ENCODE measurements at places on chromosomes 12 and 14.

DNA sequence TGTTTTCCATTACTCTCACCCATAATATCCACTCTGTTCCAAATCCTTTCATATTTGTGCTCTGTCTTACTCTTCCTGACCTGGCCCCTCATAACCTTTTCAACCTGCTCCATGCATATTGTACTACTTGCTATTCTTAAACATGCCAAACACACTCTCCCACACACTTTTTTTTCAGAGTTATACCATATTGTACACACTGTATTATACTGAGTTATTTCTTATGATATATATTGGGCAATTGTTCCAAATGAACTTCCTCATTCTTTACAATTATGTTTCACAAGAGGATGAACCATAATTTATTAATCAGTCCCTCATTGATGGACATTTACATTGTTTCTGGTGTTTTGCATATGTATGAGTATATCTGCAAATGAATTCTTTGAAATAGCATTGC is 18.5 kb downstream of the ATL1 start:
- no peak for DNase-seq

DNA sequence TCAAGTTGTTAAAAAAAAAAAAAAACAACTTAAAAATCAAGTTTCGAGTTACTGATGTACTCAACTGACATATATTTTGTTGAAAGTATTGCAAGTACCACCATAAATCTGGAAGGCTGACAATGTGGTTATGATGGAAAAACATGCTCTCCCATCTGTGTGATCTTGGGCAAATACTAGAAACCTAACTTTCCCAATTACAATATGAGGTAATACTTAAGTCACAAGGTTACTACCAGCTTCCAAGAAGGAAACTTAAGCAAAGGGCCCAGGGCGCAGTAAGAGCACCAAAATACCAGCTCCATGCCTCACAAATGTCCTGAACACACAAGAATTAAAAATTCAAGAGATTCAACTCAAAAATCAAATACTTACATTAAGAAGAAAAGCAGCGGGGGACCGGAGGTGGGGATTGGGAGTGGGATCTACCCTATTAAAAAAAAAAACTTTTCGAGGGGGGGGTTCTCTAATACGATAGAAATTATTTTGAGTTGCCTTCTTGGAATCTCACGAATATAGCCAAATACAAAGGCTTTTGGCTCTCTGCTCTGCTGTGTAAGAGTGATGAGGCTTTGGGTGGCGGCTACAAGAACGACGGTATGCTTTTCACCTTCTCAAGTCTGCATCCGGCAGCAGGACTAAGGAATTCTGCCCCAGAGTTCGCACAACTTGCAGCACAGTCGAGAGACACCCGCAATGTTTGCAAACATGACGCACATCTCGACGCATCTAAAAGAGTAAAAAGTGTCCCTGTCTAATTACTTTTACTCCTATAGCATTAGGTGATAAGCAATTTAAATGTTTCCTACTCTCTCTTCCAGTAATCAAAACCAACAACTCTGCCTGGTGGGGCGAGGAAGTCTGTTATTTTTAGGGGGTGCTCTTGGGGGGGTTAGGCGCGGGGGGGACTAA is 1.1 kb downstream of the SAV1 start:
- no peak for DNase-seq

GRCh38 chr14:95340201-95340697 is 20.5 kb upstream of the CLMN start:
- no peak for DNase-seq

DNA sequence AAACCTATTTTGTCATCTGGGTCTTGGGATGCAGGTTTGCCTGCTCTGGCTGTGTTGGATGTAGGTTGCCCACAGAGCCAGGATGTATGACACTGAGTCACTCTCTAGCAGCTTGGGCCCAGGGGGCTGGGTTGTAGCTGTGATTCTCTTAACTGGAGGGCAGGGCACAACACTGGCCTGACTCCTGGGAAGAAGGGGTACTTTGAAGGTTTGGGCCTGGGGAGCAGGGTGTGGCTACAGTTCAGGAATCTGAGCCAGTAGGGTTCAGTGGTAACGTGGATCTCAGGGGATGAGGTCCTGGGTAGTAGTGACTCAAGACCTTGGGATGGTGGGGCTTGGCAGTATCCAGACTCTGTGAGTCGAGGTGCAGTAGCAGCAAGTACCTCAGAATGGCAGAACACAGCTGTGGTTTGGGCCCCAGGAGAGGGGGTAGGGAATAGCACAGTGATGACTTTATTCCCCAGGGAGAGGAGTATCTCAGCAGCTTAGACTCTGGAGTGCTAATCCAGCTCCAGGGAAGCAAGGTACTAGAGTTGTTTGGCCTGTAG is 25.7 kb downstream of the TBC1D15 start:
- DNase-seq, result peak; percentile 7

- no peak for DNase-seq
Observed at GRCh38 chr14:93490001-93490400, 59.3 kb downstream of the UNC79 start.

GRCh38 chr12:120791669-120792176 is 66.1 kb downstream of the ACADS start:
- DNase-seq, result no peak

GRCh38 chr14:67461341-67461985 is 27.1 kb downstream of the TMEM229B start:
- DNase-seq, result peak; percentile 54

GRCh38 chr14:34348592-34348991 is 113.4 kb downstream of the SPTSSA start:
- no peak for DNase-seq

- no peak for DNase-seq
Observed at GRCh38 chr14:53934778-53935414, 21.7 kb downstream of the BMP4 start.

DNA sequence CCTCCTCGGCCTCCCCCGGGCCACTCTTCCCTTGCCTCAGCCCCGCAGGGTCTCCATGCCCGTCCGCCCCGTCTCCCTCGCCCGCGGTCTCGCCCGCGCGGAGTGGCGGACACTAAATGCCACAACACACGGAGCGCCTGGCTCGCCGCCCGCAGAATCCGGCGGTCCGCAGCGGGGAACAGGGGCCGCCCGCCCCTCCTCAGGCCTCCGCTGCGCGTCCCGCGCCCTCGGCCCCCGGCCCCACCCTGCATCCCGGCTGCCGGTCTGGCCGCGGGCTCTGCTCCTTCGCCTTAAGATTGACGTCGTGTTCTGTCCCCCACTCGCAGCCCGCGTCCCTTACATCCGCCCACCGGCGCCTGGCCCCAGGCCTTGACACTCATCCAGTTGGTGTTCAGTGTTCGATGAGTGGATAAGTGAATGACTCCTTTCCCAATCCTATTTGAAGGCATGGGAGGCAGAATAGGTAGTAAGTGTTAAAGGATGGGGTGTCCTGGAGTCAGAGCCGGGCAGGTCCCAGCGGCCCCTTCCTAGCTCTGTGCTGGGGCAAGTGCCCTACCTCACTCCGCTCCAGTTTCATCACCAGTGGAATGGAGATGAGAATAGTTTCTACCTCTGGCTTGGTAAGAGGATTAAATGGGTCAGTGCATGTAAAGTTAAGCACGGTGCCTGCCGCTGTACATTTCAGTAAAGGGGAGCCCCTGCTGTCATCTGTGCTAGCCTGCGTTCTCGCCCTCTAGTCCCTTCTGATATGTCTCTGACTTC is 622 bp downstream of the TECPR2 start:
- peak; percentile 8 for DNase-seq

GRCh38 chr12:96227365-96228106 is 33.4 kb downstream of the ELK3 start:
- no peak for DNase-seq

GRCh38 chr12:22353615-22354325 is 19.3 kb upstream of the ST8SIA1 start:
- DNase-seq, result no peak

GRCh38 chr12:108141600-108142130 is 12.6 kb downstream of the WSCD2 start:
- no peak for DNase-seq

DNA sequence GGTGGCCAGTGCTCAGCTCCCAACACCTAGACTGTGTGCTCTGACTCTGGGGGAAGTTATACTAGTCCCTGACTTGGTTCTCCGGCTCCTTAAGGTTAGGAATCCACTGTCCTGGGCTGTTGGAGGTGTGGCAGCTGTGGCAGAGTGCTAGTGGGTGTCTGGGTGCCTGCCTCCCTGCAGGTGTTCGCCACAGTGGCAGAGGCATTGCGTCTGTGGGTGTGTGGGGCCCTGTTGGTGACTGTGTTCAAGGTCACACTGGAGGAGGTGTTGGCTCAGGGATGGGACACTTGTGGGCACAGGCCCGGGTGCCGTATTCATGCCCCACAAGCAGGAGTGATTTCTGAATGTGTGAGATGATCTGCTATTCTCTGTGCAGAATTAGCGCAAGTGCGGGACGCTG is 467.4 kb downstream of the TMEM121 start:
- DNase-seq, result no peak

DNA sequence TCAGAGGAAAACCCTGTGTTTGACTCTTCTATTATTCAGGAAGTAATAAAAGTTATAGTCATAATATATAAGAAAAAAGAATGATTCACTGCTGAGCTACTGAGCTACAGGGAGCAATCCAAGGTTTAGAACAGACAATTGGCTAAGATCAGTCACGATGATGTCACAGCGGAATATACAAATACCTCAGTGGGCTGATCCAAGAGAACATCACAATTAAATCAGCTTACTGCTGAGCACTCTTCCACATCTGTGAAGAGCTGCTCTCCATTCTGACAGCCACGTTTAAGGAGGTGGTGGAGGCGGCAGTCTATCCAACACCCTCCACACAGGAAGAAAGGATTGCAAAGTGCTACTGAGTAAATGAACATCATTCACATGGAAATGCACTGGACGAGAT is 271.0 kb downstream of the APAF1 start:
- DNase-seq, result no peak

- no peak for DNase-seq
Observed at GRCh38 chr12:2639020-2639298, 155.8 kb upstream of the FKBP4 start.

GRCh38 chr14:70595443-70596185 is 4.8 kb downstream of the MED6 start:
- DNase-seq, result no peak

DNA sequence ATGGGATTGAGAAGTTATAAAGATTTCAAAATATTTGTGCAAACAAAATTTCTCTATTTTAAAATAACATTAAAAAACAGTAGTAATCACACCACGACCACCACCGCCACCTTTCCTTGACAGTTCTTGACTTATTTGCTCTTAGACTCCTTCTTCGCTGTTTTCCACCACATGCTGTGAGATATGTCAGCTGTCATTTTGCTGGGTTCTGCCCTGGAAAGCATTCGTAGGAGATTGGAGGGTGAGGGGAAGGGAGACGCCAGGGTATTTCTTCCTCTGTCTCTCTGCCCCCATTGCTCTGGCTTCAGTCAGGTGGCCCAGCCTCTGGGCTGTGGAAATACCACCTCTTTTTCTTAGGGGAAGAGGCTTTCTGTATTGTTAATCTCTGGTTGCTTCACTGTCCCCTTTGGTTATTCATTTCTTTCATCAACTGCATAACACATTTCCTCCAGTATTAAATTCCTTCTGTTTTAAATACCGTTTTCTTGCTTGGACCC is 186.2 kb downstream of the NEDD1 start:
- DNase-seq, result no peak

DNA sequence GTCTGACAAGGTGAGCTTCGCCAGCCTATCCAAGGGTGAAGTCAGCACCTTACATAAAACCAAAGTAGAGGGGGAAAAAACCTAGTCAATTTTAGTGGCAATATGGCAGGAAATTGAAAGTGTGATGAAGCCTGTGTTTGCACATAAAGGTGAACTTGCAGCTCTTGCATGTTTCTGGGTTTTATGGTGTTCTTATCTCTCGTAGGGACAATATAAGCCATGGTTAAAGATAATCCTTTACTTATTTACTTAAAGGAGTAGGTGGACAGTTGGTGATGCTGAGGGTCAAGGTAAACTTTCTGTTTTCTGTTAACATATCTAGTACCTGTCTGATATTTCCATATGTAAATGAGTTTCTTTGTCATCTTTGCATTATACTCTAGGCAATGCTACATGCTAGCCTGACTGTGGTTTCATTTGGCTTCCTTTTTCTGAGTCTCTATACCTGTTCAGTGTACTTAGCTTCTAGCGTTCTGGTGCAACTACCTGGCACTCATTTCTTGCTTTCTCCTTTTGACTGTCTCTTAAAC is 32.8 kb downstream of the CCDC91 start:
- no peak for DNase-seq

DNA sequence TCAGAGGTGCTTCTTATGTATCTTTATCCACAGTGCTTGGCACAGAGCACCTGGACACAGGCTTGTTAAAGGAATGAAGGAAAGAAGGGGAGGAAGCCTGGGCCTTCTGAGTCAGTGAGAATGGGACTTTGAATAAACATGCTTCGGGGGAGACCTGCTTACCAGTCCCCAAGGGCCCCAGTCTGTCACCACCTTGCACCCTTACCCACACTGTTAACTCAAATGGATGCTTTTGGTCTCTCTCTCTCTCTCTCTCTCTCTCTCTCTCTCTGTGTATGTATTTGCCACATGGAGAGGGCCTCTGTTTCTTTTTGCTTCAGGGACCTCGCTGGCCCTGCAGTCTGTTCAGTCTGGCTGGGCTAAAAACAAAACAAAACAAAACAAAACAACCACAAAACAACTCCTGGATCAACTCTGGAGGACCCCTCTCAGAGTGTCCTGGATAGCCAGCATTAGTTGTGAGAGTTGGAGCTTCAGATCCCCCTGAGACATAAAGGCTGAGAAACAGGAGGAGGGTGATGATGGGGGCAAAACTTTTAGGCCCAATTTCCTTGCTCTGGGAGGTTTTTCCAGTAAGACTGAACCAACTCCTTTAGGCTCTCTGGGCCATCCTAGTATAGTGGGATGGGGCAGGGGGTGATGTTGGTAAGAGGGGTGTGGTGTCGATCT is 1.9 kb downstream of the KIF5A start:
- no peak for DNase-seq

GRCh38 chr12:8088574-8088973 is 6.5 kb downstream of the NECAP1 start:
- no peak for DNase-seq

DNA sequence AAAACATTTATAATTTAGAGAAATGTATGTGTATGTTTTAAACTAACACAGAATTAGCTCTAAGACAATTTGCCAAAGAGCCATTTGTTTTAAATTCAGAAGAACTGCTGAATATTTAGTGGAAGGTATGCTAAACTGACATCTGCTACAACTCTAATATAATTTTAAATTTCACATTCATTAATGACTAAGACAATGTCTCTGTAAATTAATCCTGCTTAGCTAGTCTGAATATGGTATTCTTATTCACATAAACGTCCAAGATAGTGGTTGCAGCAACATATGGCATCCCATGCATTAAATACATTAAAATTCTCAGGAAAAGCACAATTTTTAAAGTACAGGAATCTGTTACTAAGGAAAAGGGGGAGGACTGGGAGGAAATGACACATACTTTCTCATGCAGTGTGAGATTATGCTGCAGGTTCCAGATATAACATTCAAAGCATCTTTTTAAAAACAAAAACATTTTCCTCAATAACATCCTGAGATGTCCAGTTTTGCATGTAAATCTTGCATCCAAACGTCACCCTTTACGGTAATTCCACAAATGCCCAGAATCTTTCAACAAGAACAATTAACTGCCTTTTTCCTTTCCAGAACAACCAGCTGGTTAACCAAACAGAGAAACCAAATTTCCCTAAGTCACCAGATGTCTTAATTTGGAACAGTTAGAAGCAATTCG is 26.9 kb downstream of the WDR89 start:
- no peak for DNase-seq
